ENCODE measurements at places on chromosomes 4 and X. TPM values are rescaled to one million over a fixed set of nuclear protein-coding genes. Genes with fewer than 3 reads are reported as not detected.

DNA sequence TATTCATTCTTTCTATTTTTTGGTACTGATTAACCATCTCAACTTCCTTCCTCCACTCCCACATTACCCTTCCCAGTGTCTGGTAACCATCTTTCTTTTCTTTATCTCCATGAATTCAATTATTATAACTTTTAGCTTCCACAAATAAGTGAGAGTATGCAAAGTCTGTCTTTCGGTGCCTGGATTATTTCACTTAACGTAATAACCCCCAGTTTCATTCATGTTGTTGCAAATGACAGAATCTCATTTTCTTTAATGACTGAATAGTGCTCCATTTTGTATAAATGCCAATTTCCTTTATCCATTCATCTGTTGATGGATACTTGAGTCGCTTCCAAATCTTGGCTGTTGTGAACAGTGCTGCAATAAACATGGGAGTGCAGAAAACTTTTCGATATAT, 940.4 kb downstream of the GLUD2 start:
- no peak overlapping the region for H3K4me3 ChIP-seq
- no peak for DNase-seq
- H3K36me3 ChIP-seq = no peaks in the 10 kb centered on the region

Gene MAP3K15
- not detected for total RNA-seq

- DNase-seq = no peak
- H3K27ac ChIP-seq = no peak overlapping the region
- H3K4me3 ChIP-seq = no peak overlapping the region
- H3K27me3 ChIP-seq = no peaks in the 10 kb centered on the region
Observed at GRCh38 chrX:70554081-70554480, 109.4 kb downstream of the DLG3 start.

- no peak for DNase-seq
- no peak overlapping the region for H3K4me3 ChIP-seq
- H3K27me3 ChIP-seq = no peaks in the 10 kb centered on the region
- no peak overlapping the region for H3K27ac ChIP-seq
Observed at GRCh38 chrX:120486786-120487185, 17.7 kb upstream of the LAMP2 start.

DNA sequence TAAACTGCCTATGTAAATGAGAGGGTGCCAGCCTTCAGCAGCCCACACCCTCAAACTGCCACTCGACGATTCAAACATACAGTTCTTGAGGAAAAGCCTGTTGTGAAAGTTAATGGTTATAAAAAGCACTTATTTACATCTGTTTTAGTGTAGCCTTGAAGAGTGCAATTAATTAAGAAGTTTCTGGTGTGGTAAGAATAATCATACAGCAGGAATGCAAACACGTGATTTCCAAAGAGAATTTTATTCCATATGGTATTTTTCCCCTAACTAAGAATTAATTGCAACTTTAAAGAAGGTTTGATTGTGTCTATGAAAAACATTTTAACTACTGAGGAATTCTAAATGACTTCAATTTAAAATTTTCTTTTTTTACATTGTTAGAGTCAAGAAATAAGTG, 176.3 kb upstream of the PITX2 start:
- H3K4me3 ChIP-seq = no peak overlapping the region
- no peak for DNase-seq
- no peak overlapping the region for H3K27ac ChIP-seq
- no peaks in the 10 kb centered on the region for H3K36me3 ChIP-seq

GRCh38 chrX:83077606-83078005, 430.5 kb upstream of the POU3F4 start:
- H3K27ac ChIP-seq = no peak overlapping the region
- no peak for DNase-seq
- H3K36me3 ChIP-seq = no peaks in the 10 kb centered on the region
- H3K4me3 ChIP-seq = no peak overlapping the region
- no peaks in the 10 kb centered on the region for H3K4me1 ChIP-seq

DNA sequence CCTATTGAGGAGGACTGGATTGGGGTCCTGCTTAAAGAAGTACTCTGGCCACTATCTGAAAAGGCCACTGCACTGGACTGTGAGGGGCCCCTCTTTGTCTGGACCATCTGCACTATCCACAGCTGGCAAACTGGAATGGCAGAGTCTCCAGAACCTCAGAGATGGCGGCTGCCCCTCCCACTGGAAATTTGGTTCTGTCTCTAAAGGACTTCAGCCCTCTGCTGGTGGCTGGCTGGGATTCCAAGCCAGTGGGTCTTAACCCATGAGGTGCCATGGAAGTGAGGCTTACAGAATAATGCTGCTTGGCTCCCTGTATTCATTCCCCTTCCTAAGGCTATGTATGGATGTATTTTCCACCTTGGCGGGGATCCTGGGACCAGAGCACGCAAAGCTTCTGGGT, 41.6 kb upstream of the CYLC1 start:
- H3K4me3 ChIP-seq = no peak overlapping the region
- no peaks in the 10 kb centered on the region for H3K4me1 ChIP-seq
- H3K27ac ChIP-seq = no peak overlapping the region
- DNase-seq = no peak
- no peaks in the 10 kb centered on the region for H3K36me3 ChIP-seq
- no peaks in the 10 kb centered on the region for H3K27me3 ChIP-seq

GRCh38 chr4:68070302-68070701, 59.4 kb downstream of the TMPRSS11F start:
- peaks cover 2% of the 10 kb centered on the region for H3K27me3 ChIP-seq
- H3K36me3 ChIP-seq = no peaks in the 10 kb centered on the region
- no peak overlapping the region for H3K27ac ChIP-seq
- no peak overlapping the region for H3K4me3 ChIP-seq

DNA sequence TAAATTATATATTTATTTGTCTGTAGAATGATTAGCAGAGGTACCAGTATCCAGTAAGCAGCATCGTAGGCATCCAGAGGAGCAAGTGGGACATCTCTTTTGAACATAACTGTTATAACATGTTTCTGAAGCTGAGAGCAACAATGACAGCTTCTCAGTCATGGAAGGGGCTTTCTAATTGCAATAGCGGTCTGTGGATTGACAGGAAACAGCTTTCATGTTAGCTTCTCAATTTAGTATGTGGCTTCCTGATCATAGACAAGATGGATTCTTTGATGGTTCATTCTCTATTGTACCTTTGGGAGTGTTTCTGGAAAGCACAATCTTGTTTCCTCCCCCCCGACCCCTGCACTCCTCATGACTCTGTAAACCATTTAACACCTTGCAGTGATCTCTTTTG, 434.6 kb upstream of the GNPDA2 start:
- no peak overlapping the region for H3K4me3 ChIP-seq
- H3K36me3 ChIP-seq = no peaks in the 10 kb centered on the region
- DNase-seq = no peak
- H3K27me3 ChIP-seq = no peaks in the 10 kb centered on the region
- H3K27ac ChIP-seq = no peak overlapping the region
- no peaks in the 10 kb centered on the region for H3K4me1 ChIP-seq

Gene SLITRK4
- total RNA-seq = 0.65 TPM

Gene LDOC1
- total RNA-seq = 3.5 TPM

Gene MCUB
- total RNA-seq = 25.1 TPM

GRCh38 chrX:45765281-45765680, 564.6 kb upstream of the DIPK2B start:
- H3K27ac ChIP-seq = no peak overlapping the region
- H3K4me1 ChIP-seq = peaks cover 18% of the 10 kb centered on the region
- no peaks in the 10 kb centered on the region for H3K27me3 ChIP-seq
- DNase-seq = no peak

Gene AFP
- total RNA-seq = not detected

GRCh38 chr4:173537613-173538147, 7.7 kb upstream of the HAND2 start:
- no peak overlapping the region for H3K27ac ChIP-seq
- DNase-seq = no peak
- peaks cover 74% of the 10 kb centered on the region for H3K27me3 ChIP-seq
- no peaks in the 10 kb centered on the region for H3K36me3 ChIP-seq
- H3K4me3 ChIP-seq = no peak overlapping the region

GRCh38 chrX:54248309-54248708, 65.3 kb upstream of the FAM120C start:
- no peak overlapping the region for H3K27ac ChIP-seq
- no peaks in the 10 kb centered on the region for H3K27me3 ChIP-seq
- H3K4me1 ChIP-seq = no peaks in the 10 kb centered on the region
- H3K36me3 ChIP-seq = no peaks in the 10 kb centered on the region

Gene BOD1L1
- total RNA-seq = 62.2 TPM

DNA sequence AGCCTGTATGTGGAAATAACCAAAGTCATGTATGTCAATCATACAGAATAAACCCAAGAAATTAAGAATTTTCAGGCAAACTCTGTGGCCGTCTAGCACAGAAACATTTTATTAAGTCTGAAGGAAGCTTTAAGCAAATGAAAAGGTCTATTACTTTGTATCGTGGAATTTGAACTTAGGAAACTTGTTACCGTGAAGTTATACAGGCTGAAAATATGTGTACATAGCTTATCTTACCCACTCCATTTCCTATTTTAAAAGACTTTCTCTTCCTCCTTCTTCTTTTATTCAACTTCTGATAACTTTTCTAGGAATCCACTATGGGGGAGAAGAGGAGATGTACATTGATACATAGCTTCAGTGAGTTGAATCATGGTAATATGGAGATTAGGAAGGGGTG, 108.3 kb downstream of the AGTR2 start:
- H3K4me3 ChIP-seq = no peak overlapping the region
- H3K4me1 ChIP-seq = no peaks in the 10 kb centered on the region
- no peak overlapping the region for H3K27ac ChIP-seq
- no peaks in the 10 kb centered on the region for H3K36me3 ChIP-seq
- no peak for DNase-seq

All from natural killer cell (primary cell).